ENCODE measurements at places on chromosomes 13 and 19.

GRCh38 chr13:33932769-33933406, 114.9 kb downstream of the RFC3 start:
- DNase-seq, result no peak

GRCh38 chr13:40484101-40484800, 182.2 kb downstream of the FOXO1 start:
- DNase-seq, result no peak

DNA sequence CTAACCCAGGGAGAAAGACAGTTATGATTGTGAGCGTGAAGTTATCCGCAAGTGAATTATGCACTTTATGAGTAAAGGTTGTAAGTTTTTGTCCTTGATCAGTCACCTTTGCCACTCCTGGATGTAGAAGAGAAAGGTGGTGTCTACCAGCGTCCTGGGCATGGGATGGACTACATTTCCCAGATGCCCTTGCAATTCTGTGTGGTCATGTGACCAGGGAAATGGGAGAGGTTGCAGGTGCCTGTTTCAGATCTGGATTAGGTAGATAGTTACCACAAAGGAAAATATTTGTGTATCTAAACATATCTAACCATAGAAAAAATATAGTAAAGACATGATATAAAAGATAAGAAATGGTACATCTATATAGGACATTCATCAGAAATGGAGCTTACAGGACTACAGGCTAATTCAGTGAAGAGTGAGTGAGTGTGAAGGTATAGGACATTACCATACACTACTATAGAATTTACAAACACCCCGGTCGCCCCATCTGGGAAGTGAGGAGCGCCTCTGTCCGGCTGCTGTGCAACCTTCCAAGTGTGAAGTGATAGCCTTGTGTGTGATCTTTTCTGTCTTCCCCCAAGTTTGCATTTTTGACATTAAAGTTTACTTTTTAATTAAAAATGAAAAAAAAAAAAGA, 51.6 kb upstream of the CACNA1A start:
- DNase-seq, result no peak

DNA sequence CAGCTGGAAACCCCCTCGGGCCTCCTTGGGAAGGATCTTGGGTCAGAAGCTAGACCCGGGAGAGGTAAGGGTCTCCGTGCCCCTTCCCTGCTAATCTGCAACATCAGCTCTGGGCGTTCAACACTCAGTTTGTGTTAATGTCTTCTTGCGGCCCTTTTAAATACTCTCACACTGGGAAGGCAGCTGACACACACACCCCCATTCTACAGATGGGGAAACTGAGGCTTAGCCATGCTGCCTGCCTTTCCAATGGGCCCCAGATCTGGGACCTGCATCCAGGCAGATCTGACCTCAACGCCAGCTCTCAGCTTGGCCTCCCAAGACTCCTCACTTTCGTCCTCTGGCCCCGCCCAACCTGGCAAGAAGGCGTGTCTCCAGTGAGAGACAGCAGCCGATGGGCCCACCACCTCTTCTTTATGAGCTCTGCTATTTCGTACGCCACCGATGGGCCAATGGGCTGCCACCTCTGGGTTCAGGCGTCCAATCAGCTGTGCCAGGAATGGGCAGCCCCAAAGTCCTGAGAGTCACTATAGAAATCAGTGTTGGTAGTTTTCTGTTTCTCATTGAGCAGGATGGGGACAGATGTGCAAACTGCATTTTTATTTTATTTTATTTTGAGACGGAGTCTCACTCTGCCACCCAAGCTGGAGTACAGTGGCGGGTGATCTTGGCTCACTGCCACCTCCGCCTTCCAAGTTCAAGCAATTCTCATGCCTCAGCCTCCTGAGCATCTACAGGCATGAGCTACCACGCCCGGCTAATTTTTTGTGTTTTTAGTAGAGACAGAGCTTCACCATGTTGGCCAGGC, 43.8 kb downstream of the DNM2 start:
- DNase-seq, result no peak

DNA sequence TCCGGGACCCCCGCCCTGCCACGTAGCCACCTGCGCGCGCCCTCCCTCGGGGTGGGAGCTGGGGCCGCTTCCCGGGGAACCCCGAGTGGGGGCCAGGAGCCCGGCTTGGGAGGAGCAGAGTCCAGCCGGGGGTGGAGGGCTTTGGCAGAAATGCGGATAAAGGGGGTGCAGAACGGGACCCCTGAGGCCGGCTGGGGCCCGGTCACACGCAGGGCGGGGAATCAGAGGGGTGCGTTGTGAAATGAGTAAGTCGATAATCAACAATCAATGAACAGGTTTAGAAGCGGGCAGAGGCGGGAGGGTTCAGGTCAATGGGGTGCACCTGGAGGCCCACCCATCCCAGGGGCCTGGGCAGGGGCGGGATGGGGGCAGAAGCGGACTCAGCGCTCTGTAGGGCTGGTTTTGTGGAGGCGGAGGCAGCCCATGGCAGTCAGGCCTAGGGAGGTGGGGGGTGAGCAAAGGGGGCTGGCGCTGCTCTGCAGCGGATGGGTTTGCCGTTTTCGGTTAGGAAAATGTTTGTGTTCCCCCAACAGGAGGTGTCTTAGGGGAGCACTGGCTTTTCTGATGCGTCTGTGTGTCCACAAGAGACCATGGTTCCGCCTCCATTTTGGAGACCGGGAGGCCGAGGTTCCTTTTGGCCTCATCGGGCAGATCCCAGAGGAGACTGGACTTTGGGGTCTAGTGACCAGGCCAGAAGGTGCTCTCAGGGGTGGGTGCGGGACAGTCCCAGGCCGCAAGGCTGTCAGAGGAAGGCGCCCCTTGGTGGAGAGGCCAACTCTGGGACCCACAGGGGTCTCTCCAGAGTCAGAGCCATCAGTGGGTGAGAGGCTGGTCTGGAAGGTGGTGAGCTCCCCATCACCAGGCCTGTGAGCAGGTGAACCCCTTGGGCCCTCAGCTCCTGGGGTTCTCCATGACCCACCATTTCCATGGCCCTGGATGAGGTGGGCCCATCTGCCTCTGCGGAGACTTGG, 683 bp upstream of the DIRAS1 start:
- DNase-seq, result no peak

- DNase-seq, result no peak
Observed at GRCh38 chr13:49124693-49125304, 95.3 kb upstream of the MLNR start.

DNA sequence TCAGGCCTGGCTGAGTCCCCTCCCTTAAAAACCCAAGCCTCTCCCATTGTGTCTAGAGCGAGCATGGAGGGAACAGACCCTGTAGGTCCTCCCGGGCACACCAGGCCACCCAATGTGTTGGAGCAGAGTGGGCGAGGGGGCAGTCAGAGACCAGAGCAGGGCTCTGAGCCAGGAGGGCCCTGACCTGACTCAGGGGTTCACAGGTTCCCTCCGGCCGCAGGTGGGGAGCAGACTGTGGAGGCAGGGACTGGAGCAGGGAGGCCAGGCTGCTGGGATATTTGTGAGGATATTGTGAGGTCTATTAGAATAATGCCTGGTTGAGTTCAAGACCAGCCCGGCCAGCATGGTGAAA, 1.6 kb upstream of the TYROBP start:
- no peak for DNase-seq

- no peak for DNase-seq
Observed at GRCh38 chr13:33227927-33228647, 57.5 kb downstream of the STARD13 start.

DNA sequence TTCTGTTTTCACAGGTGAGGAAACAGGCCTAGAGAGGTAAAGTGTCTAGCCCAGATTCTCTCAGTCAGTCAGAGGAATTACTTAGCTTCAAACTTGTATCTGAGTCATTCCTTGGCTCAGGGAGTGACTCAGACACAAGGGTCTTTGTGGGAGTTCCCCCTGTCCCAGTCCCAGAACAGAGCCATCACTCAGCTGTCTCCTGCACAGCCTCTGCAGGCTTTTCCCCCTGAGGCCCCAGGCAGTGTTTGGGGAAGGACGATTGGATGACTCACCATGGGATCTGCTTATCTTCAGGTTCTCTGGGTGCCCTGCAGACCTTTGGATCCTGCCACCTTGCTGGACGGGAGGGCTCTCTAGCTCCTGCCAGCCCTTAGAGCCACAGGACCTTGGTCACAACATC, 13.2 kb downstream of the ZNF793 start:
- DNase-seq, result no peak

DNA sequence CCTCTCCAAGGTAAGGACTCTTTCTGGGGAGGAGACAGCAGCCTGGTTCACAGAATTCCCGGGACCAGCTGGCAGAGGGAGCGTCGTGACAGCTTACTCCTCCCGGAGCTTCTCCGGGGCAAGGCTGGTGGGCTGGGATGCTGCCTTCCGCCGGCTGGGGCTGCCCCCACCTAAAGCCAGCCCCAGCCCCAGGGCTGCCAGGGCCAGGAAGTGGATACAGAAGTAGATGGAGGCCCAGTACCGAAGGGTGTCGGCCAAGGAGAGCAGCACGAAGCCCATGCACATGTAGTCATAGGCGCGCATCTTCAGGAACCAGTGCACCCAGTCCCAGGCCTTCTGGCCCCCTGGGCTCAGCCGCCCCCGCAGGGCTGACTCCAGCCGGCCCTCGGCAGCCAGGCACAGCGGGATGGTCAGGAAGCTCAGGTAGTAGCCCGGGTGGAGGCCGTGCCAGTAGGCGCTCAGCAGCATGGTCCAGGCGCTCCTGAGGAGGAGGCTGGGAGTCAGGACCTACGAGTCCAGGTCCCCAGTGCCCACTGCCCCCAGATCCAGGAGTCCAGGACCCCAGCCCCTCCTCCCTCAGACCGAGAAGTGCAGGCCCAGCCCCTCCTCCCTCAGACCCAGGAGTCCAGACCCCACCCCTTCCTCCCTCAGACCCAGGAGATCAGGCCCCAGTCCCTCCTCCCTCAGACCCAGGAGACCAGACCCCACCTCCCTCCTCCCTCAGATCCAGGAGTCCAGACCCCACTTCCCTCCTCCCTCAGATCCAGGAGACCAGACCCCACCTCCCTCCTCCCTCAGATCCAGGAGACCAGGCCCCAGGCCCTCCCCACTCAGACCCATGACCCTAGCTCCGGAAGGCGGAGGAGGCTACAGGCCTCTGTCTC, 1.2 kb upstream of the TMC4 start:
- no peak for DNase-seq

DNA sequence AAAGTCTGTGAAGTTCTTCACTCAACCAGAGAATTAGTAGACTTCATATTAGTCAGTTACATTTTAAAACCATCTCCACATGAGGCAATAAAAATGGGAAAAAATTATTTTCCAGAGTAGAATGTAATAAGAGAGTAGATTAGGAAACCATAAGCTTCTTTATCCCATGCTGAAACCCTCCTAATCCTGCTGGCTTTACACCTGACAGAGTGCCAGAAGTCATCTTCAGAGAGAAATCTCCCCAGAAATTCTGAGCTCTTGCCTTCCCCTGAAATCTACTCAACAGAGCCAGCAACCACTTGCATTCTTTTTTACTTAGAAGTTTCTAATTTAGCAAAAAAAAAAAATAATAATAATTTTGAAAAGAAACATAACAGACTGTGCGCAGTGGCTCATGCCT, 279.9 kb downstream of the NHLRC3 start:
- DNase-seq, result no peak

DNA sequence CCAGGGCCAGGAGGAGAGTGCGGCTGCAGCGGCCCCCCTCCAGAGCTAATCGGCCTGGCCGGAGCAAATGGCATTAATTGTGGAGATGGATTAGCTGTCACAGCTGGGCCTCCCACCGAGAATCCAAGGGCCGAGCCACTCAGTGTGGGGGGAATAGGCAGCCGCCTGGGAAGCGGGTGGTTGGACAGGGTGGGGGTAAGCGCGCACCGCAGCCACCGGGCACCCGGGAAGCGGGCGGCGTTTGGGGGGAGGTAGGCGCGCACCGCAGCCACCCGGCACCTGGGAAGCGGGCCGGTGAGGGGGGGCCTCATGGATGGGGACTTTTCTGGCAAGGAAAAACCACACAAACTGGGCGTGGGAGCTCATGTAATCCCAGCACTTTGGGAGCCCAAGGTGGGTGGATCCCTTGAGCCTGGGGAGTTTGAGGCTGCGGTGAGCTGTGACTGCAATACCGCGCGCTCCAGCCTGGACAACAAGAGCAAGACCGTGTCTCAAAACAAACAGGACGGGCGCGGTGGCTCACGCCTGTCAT, 9.7 kb downstream of the R3HDM4 start:
- DNase-seq, result no peak

DNA sequence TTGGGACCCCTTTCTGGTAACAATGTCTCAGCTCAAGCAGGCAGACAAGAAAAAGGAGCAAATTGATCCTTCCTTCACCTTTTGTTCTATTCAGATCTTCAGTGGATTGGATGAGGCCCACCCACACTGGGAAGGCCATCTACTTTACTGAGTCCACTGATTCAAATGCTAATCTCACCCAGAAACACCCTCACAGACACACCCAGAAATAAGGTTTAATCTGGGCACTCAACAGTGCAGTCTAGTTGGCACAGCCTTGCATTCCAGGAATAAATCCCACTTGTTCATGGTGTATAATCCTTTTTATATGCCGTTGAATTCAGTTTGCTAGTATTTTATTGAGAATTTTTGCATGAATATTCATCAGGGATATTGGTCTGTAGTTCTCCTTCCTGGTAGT, 148.4 kb downstream of the COG6 start:
- no peak for DNase-seq

DNA sequence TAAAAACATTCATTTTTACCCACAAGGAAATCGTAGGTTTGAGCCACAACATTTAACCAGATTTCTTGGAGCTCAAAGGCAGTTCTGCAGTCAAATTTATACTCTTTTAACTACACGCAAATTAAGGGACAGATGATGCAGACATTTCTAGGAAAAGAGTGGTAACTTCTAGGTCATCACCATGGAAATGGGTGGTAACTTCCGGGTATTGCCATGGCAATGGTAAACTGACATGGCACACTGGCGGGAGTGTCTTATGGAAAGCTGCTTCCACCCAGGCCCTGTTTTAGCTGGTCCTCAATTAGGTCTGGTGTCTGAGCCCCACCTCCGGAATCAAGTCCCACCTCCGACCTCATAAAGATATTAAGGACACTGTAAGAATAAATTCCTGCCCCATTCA, 10.4 kb upstream of the LYPD5 start:
- DNase-seq, result no peak

DNA sequence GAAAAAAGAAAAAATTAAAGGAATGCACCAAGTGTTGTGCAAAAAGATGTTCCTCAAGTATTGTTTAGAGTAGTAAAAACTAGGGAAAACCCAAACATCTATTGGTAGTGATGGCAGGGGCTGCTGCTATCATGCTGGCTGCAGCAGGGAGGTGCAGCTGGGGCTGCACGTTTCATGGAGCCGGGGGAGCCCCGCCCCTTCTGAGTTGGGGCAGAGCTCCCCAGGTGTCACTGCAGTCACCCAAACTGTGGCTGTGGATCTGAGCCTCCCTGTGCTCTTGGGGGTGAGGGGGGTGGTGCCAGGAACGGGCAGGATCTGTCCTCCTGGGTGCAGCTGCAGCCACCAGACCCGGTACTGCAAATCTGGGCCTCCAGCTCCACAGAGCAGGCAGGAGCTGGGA, 11.5 kb upstream of the UBE2S start:
- no peak for DNase-seq

GRCh38 chr13:19561585-19561984, 253 bp upstream of the TPTE2 start:
- no peak for DNase-seq

- DNase-seq, result no peak
Observed at GRCh38 chr13:28967029-28967915, 147.1 kb downstream of the MTUS2 start.

Measured in DMS153 (cell line).